ENCODE measurements at places on chromosomes 6 and 20. TPM values are rescaled to one million over a fixed set of nuclear protein-coding genes. Genes with fewer than 3 reads are reported as not detected.

- no peak for DNase-seq
These were observed 74.7 kb downstream of the ZHX3 start for GRCh38 chr20:41242807-41243206.

DNA sequence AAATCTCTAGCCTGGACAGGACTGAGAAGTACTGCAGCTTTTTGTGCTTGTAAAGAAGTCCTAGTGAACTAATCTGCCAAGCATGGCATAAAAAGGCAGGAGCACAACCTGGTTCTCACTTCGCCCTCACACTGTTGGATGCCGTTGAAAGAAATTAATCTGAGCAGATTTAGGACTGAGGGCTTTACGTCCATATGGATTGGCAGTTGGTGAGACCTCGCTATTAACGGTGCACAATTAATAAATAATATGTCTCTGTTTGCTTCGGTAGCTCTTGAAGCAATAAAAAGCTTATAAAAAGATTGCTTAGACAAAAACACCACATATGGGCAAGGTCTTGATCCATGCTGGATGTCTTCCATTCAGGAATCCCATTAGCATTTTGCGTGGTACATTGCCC, 185.6 kb upstream of the EPHA7 start:
- no peak for DNase-seq

DNA sequence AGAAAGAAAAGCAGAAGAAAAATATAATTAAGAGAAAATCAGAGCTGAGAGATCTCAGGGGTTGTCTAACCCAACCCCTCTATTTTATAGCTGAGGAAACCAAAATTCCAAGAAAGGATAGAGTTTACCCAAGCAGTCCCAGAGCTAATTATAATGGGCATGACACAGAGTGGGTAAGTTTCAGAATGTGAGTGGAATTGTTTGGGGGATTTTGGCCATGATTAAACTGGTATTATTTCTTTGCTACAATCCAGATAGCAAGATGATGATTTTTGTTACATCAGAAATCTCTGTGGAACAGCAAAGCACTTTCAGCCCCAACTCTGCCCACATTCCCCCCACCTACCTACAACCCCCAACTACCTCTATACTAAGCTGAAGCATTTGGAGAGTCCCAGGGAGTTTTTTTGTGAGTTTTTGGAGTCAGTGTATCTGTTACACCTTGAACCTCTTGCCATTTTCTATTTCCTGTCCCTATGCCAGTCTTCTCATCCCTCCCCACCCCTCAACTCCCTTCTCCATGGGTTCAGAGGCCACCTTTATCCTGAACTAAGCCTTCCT, 24.7 kb downstream of the POFUT1 start:
- DNase-seq, result no peak

GRCh38 chr6:81929828-81930227, 177.3 kb upstream of the TENT5A start:
- no peak for DNase-seq

DNA sequence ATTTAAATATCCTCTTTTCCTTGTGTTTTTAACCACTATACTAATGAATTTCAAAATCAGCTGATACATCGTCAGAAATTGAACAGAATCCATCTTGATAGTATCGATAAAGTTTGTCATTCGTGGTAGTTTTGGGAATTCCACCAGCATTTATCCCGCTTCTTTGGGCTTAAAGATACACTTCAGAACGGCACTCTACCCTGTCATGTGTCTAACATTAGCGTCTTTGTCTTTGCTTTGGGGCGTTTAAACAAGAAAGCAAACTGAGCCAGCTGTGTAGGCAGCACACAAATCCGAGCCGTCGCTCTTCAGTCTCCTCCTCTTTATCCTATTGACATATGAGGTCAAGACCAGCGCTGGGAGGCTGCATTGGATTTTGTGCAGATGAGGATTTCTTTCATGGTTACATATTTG, 27.5 kb upstream of the NHSL1 start:
- no peak for DNase-seq

DNA sequence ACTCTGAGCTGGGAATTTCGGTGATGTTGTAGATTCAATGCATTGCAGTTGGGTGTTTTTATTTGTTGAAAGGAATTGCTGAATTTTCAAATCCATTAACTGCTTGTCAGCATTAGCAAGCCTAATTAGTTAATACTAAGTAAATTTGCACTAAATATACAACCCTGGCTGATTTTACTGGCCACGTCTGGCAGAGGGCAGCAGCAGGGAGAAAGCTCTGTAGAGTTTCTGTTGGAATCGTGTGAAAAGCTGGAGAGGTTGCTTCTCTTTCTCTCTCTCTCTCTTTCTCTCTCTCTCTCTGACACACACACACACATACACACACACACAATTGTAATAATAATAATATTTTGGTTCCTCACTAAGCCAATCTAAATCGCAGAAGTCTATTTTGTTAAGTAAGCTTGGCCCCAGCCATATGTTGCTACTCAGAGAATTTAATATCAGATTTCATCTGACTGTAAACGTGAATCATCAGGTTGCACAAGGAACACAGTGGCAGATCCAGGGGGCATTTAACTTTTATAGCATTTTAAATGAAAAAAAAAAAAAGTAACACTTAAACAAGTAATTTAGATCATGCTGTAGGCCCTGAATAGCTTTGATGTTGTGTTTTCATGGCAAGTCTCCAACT, 289.5 kb downstream of the ESR1 start:
- peak; percentile 21 for DNase-seq

Gene AIF1
- 41.7 TPM for polyA plus RNA-seq

Gene TREML1
- not detected for polyA plus RNA-seq

Gene PBOV1
- not detected for polyA plus RNA-seq

Gene TFAP2A
- polyA plus RNA-seq, result 1.1 TPM

Gene THBD
- polyA plus RNA-seq, result 55.0 TPM

Gene BCAS4
- polyA plus RNA-seq, result 9.2 TPM

Gene MEP1A
- not detected for polyA plus RNA-seq

Gene ENPP1
- polyA plus RNA-seq, result 3.8 TPM
